ENCODE measurements at places on chromosomes 16 and 17. TPM values are rescaled to one million over a fixed set of nuclear protein-coding genes. Genes with fewer than 3 reads are reported as not detected.

Gene KRT27
- polyA plus RNA-seq, result not detected

Gene CBFB
- 46.1 TPM for polyA plus RNA-seq

Gene ODAD4
- polyA plus RNA-seq, result 0.47 TPM

Gene GRN
- 322 TPM for polyA plus RNA-seq

Gene AOC2
- polyA plus RNA-seq, result 0.16 TPM

Gene CCL11
- 0.89 TPM for polyA plus RNA-seq

Gene KRT12
- polyA plus RNA-seq, result not detected

Gene COTL1
- polyA plus RNA-seq, result 197 TPM

Gene ZG16
- polyA plus RNA-seq, result not detected

Gene CES3
- 0.06 TPM for polyA plus RNA-seq

Gene EME1
- 2.5 TPM for polyA plus RNA-seq

All from AG04450 (cell line).